ENCODE measurements at places on chromosomes 5 and 9.

DNA sequence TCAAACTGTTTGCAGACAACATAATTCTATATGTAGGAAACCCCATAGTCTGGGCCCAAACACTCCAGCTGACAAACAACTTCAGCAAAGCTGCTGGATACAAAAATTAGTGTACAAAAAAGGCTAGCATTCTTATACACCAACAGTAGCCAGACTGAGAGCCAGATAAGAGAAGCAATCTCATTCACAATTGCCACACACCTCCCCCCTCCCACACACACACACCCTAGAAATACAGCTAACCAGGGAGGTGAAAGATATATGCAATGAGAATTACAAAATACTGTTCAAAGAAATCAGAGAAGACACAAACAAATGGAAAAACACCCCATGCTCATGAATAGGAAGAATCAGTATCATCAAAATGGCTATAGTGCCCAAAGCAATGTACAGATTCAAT is 9.0 kb downstream of the MTREX start:
- no peak for DNase-seq

GRCh38 chr5:56449071-56449640 is 216.0 kb upstream of the ANKRD55 start:
- DNase-seq: no peak

- no peak for DNase-seq
These were observed 172.1 kb upstream of the GAS1 start for GRCh38 chr9:87119328-87119881.

DNA sequence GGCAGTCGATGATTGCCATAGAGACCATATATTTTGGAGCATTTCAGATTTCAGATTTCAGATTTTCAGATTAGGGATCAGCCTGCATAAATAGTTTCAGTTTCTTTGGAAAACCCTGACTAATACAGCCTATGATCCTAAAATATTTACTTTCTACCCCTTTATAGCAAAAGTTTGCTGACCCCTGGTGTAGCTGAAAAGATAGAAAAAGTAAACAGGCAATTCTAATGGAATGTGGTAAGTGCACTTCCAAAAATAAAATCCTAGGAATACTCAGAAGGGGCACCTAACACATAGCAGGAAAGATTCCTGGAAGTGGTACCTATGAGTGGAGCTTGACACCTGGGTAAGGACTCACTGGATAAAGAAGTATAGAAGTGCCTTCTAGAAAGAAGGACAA is 34.5 kb downstream of the BAAT start:
- no peak for DNase-seq

DNA sequence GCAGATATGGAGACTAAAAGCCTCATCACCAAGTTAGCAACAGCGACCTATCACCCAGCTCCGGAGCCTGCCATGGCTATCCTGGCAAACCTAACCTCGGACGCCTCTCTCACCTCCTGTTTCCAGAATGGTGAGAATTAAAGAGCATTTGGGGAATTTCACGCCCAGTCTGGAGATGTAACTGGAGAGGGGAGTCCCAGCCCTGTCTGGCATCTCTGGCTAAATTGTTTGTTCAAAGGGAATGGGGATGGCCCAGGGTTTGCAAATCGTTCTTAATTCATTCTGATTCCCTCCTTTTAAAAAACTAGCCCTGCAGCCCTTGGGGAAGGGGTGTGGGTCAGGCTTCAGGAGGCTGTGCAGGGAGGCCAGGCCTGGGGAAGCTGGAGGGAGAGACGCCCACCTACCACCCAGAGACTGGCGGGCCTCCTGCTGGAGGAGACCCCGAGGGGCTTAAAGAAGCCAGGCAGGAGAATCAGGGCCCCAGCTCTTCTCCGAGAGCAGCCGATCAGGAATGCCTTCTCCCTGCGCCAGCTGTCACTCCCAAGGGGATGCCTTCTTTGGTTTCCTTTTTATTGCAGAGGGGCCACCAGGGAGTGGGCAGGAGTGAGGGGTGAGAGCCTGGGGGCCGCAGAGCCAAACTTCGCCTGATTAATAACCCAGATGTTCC is 964 bp upstream of the COL5A1 start:
- no peak for DNase-seq

GRCh38 chr5:145056800-145057199 is 778.3 kb downstream of the PRELID2 start:
- DNase-seq: no peak

Data from stimulated activated CD4-positive, alpha-beta T cell treated with anti-CD3 and anti-CD28 coated beads, TNF-alpha, amount 100 ng/mL, for 24 hours (primary cell).